Stimulated activated CD4-positive, alpha-beta T cell treated with anti-CD3 and anti-CD28 coated beads, Interleukin-1b, Interleukin-23, amount 100 ng/mL, for 24 hours (primary cell): ENCODE measurements at places on chromosomes 7 and 10.

DNA sequence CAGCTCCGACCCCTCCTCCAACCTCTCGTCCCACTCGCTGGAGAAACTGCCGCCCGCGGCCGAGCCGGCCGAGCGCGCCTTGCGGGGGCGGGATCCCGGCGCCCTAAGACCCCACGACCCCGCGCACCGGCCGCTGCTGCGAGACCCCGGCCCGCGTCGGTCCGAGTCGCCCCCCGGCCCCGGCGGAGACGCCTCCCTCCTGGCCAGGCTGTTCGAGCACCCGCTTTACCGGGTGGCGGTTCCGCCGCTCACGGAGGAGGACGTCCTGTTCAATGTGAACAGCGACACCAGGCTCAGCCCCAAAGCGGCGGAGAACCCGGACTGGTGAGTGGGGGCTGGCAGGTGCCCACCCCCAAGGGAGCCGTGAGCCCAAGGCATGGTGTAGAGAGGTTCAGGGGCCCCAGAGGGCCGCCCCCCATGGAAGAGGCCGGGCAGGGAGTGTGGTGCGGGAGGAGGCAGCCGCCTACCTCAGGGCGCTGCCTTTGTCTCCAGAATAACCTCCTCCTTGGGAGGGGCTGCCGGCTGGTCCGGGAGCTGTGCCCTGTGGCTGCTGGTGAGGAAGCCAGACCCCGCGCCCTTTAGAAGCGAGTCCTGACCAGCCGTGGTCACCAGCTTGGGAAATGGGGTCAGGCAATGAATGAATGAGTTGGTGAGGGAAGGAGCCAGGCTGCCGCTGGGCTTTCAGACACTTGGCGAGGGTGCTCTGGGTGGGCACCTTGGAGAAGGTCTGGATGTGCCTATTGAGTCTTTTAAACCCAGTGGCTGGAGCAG lies 1.3 kb downstream of the FAM20C start:
- DNase-seq = no peak

GRCh38 chr7:143456992-143457793 lies 13.9 kb downstream of the TAS2R60 start:
- no peak for DNase-seq

DNA sequence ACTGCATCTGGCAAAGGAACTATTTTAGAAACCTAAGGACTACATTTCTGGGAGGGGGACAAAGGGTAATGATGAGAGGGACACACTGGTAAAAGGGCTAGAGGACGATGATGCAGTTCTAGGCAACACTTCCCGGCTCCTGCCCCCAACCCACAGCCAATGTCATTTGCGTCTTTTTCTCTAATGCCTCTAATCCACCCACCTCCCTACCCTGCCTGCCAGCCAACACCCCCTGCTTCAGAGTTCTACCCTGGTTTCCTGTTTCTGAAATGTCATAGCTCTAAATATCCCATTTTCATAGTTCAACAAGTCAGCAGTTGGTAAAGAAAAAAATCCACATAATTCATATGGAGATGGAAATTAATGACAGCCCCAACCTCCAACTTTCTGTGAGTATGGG lies 79.0 kb downstream of the KIAA1549 start:
- no peak for DNase-seq

- no peak for DNase-seq
Observed at GRCh38 chr7:48130658-48131108, 40.6 kb upstream of the ABCA13 start.

DNA sequence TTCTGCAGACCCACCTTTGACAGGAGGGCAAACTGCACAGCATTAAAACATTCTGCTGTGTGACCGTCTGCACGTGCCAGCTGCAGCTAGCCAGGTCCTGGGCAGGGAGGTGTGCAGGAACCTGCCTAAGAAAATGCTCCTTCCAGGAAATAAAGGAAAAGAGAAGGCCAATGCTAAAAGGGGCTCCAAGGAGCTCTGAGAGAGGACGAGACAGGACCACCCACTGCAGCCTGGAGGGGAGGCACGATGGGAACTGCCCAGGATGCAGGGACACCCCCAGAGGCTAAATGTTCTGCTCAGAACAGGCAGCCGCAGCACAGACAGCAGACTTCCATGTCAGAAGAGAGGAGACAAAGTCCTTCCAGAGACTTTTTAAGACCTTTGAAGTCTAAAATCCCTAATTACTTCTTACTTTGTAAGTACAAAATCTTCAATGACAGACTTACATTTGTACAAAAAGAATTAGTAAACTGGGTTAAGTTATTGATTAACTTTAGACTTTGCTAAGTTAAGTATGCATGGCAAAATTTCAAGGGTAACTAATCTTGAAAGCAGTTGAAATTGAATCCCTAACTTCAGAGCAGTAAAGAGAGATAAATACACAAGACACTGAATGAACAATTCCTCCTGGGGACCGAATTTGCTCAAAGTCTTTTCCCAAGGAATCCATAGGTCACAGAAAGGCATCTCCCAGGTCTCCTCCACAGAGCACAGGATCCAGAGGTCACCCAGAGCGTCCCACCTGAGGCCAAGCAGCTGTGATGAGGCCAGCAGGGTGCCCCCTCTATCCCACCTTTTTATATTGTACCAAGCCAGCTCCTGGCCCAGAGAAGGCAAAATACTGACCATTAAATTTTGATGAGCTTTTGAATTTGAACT lies 21.5 kb downstream of the HSPA12A start:
- DNase-seq = no peak

GRCh38 chr10:95201736-95202135 lies 7.7 kb downstream of the ACSM6 start:
- no peak for DNase-seq

DNA sequence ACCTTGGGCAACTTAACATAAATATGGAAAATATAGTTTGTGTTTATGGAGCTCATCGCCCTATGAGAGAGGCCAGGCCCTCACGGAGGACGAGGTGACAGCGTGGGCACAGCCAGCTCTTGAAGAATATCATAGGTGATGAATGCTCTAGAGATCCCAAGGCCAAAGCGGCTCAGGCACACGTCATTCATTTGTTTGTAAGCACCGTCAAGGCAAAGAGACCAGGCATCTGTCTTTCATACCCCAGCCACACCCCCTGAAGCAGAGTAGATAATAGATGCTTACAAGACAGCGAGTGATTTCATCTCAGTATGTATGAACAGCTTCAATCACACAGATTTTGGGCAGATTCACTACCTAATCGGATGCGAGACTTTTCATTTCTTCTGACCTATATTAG lies 242.1 kb upstream of the C7orf33 start:
- DNase-seq = no peak

GRCh38 chr10:356452-356851 lies 221.2 kb downstream of the ZMYND11 start:
- DNase-seq = no peak

DNA sequence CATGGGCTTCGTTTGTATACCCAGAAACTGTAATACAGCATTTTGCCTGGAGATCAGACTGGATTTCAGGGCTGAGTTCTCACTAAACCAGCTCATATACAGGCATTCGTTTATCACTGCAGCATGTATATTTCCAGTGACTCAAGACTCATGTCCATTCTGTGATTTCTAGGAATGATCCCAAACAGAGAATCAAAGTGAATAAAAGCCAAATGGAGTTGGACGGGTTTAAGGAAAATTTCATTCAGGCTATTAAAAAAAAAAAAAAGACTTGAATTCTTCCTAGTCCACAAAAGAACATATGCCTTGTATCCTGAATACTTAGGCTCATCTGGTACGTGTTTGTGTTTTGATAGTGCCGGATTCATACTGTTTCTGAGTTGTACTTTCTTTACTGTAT lies 46.8 kb downstream of the TET1 start:
- DNase-seq = no peak

DNA sequence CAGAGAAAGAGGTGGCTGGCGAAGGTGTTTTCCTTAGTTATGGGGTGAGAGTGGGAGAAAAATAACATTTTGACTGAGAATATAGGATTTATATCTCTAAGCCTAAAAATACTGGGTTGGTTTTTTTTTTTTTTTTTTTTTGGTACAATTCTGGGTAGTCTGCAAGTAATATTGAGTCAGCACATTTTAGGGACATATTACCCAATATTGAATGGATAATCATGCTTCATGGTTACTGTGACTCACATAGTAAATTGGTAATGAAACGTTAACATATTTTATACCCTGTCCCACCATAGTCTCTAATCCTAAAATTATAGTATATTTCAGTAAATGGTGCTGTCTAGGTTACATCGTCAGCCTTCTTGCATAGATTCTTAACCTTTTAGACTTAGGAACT lies 91.4 kb downstream of the TPST1 start:
- no peak for DNase-seq

DNA sequence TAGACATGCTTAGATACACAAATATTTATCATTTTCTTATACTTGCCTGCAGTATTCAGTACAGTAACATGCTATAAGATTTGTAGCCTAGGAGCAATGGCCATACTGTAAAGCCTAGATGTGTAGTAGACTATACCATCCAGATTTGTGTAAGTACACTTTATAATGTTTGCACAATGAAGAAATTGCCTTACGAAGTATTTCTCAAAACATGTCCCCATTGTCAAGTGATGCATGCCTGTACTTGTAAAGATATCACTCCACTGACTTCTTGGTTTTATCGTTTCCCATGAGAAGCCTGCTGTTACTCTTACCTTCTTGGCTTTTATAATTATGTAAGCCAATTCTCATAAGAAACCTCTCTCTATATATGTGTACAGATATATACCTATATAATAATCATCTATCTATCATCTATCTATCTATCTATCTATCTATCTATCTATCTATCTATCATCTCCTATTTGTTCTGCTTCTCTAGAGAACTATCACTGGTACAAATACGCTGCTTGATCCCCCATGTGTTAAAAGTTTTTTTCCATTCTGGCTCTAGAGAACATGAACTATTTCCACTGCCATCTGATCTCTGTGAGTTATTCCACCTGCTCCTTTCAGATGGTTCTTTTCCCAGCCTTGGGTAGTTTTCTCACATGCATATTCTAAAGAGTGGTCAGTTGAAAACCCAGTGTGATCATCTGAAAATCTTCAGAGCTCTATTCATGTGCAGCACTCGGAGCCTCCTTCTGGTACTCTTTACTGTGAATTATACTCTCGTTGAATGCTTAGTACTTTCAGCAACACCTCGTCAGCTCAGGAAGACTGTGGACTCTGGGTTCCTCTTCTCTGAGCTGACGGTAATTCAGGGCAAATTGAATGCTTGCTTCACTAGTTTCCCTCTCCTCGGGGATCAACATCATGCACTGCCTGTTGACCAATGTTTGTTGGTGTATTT lies 14.5 kb upstream of the VCL start:
- no peak for DNase-seq

GRCh38 chr7:2964208-2964607 lies 79.5 kb downstream of the CARD11 start:
- DNase-seq = no peak

GRCh38 chr7:4028221-4028620 lies 653.9 kb upstream of the FOXK1 start:
- DNase-seq = no peak

- DNase-seq = no peak
Observed at GRCh38 chr7:28957064-28957750, 923 bp downstream of the TRIL start.

GRCh38 chr10:44476409-44477045 lies 91.6 kb upstream of the CXCL12 start:
- no peak for DNase-seq

GRCh38 chr7:27709137-27710075 lies 30.6 kb upstream of the TAX1BP1 start:
- no peak for DNase-seq

DNA sequence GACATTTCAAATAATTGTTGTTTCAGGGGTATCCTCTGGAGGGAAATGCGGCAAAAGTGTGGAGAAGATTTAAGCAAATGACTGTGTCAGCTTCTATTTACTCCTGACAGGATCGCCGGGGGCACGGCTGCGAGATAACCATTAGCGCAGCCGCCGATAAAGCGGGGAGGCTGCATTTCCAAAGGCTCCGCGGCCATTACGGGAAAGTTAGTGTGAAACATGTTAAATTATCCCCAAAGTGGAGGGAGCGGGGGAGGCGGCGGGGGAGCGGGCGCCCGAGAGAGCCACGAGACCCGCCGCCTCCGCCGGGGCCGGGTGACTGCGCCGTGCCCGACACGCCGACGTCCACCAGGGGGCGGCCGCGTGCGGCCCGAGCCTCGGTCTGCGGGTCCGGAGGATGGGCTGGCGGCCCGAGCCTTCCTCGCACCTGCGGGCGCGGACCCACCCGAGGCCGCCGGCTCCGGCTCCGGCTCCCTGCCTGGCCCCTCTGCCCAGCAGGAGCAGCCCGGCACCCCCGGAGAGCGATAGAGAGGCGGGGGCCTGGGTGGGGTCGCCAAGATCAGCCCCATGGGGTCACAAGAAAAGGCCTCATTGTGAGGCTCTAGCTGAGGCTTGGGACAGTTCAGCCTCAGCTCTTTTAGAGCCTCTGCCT lies 74.4 kb upstream of the PAX2 start:
- peak; percentile 56 for DNase-seq

- DNase-seq = no peak
Observed at GRCh38 chr7:82419200-82419599, 24.4 kb downstream of the CACNA2D1 start.

DNA sequence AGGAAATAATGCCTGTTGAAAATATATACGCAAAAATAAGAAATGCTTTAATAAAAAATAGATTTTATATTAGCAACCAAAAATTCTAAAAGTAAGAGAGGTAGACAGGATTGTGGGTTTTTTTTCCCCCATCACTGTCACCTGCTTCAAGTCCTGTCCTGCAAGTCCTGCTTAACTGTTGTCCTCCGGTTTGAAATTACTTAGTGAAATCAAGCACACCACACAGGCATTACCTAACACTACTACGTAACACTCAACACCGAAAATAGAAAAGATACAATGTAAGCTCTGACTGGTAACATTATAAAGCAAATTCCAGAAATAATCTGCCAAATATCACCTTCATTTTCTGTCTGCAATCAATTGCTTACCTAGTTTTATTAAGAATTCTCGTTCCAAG lies 90.9 kb downstream of the UPF2 start:
- DNase-seq = no peak

- no peak for DNase-seq
Observed at GRCh38 chr7:149823191-149823630, 15.0 kb upstream of the ZNF862 start.

DNA sequence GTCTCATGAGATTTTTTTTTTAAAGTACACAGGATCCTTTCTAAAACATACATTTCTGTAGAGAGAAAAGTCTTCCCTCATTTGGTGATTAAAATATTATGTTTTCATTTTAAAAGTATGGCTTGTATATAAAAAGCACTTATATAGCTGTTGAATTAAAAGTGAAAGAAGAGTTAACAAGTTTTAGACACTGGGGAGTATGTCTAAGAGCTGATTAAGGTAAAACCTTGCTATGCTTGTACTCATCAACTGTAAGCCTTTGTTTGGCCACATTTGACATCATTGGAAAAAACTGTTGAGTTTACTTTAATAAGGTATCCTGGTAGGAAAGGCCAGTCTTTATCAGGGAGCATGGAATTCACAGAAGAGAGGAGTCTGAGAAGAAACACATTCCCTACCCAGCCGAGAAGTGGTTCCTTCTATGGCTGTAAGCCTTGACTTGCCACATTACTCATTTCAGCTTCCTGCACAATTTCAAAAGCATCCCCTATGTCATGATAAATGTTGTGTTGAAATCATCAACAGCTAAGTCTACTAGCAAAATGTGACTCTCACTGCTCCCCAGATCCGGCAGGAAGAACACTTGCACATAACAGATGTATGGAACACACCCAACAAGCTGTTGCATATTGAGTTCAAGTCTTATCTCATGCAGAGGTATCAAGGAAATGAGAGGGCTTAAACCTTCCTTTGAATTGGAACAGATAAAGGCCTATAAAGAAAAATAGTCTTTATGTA lies 171.8 kb upstream of the CDK1 start:
- DNase-seq = no peak

- DNase-seq = no peak
Observed at GRCh38 chr7:8434290-8435002, 1.0 kb downstream of the NXPH1 start.

- DNase-seq = no peak
Observed at GRCh38 chr10:70174058-70174741, 3.9 kb upstream of the SAR1A start.
